PC-9 (cell line): ENCODE measurements at places on chromosomes 4 and X. TPM values are rescaled to one million over a fixed set of nuclear protein-coding genes. Genes with fewer than 3 reads are reported as not detected.

DNA sequence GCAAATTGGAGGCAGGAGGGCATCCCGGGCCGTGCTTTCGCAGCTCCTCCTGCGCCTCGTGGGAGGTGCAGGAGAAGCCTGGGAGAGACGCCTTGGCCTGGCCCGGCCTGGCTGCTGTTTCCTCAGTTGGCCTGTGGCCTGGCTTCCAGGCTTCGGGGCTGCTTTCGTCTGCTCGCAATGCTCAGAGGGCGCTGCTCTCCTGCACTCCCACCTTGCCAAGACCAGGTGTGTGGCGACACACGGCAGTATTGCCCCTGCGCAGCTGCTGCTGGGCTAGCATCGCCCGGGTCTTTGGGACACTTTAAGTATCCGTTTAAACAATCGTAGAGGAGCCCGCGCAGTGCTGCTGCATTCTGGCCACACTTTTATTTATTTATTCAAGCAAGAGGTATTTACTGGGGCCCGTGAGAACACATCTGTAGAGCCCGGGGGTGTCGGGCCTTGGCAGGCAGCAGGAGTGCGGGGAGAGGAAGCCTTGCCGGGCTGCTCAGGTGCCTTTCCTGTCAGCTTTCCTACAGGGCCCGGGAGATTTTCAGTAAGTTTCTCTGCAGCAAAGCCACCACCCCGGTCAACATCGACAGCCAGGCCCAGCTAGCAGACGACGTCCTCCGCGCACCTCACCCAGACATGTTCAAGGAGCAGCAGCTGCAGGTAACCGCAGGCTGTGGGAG is 26.2 kb upstream of the HGFAC start:
- H3K4me3 ChIP-seq = no peak overlapping the region
- H3K4me1 ChIP-seq = no peaks in the 10 kb centered on the region
- H3K27ac ChIP-seq = no peak overlapping the region
- H3K27me3 ChIP-seq = no peaks in the 10 kb centered on the region
- no peaks in the 10 kb centered on the region for H3K36me3 ChIP-seq
- no peak for DNase-seq

Gene CXorf49
- not detected in 2 replicates for total RNA-seq

DNA sequence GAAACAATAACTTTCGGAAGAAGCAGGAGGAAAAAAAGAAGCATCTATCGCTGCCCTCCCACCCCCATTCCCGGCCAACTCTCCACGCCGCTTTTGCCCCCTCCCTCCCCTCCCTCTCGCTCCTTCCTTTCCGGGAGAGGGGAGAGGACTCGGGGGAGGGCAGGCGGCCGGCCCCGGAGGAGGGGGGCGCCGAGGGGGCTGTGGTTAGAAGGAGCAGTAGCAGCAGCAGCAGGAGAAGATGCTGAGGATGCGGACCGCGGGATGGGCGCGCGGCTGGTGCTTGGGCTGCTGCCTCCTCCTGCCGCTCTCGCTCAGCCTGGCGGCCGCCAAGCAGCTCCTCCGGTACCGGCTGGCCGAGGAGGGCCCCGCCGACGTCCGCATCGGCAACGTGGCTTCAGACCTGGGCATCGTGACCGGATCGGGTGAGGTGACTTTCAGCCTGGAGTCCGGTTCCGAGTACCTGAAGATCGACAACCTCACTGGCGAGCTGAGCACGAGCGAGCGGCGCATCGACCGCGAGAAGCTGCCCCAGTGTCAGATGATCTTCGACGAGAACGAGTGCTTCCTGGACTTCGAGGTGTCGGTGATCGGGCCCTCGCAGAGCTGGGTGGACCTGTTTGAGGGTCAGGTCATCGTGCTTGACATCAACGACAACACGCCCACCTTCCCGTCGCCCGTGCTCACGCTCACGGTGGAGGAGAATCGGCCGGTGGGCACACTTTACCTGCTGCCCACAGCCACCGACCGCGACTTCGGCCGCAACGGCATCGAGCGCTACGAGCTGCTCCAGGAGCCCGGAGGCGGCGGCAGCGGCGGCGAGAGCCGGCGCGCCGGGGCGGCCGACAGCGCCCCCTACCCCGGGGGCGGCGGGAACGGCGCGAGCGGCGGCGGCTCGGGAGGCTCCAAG is 1.3 kb downstream of the PCDH7 start:
- peak overlapping the region; percentile 60; the same call in 1 of the 2 replicates for H3K27ac ChIP-seq
- peaks cover 23% of the 10 kb centered on the region for H3K4me1 ChIP-seq
- peak overlapping the region; percentile 64 for H3K4me3 ChIP-seq
- H3K27me3 ChIP-seq = no peaks in the 10 kb centered on the region

DNA sequence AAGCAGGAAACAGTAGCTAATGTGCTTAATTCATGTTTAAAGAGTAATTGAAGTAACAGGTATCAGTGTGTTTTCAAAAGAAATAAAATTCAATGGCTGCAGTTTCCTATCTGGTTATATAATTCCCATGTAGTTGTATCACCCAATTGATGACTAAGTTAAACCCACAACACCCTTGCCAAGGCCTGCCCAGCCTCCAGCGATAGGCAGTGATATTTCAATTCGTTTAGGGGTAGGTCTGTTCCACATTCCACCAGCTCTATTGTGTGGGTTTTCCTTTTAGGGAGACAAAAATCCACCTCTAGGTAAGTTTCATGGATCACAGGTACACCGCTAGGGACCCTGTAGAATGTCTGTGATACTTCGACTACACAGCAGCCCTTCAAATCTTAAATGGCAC is 24.7 kb upstream of the MXRA5 start:
- H3K27ac ChIP-seq = no peak overlapping the region
- H3K36me3 ChIP-seq = no peaks in the 10 kb centered on the region
- H3K27me3 ChIP-seq = peaks cover 15% of the 10 kb centered on the region; the same call in 1 of the 2 replicates
- DNase-seq = no peak
- no peaks in the 10 kb centered on the region for H3K4me1 ChIP-seq
- no peak overlapping the region for H3K4me3 ChIP-seq

DNA sequence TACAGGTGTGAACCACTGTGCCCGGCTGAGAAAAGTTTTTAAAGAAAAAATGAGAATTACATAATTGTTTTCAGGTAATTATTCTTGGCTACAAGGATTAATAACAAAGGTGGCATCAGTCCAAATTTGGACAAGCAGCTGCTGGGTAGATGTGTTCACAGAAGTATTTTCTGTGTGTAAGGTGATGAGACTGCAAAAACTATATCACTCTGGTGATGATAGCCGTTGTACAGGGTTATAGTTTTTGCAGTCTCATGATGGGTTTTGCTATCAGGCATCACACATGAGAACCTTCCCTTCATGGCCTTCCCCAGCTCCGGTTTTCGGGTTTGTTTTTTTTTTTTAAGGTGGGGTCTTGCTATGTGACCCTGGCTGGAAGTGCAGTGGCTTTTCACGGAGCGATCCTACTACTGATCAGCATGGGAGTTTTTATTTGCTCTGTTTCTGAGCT is 5.1 kb upstream of the SLC10A3 start:
- DNase-seq = no peak
- no peaks in the 10 kb centered on the region for H3K36me3 ChIP-seq
- no peaks in the 10 kb centered on the region for H3K27me3 ChIP-seq
- no peak overlapping the region for H3K27ac ChIP-seq
- H3K4me3 ChIP-seq = no peak overlapping the region
- 0 out of 2 replicates have a peak, but pooled peaks cover 4% of the 10 kb centered on the region for H3K4me1 ChIP-seq

Gene GDPD2
- 0.44 TPM in 1 of 2 replicates, not detected in the other for total RNA-seq

Gene CT83
- not detected in 2 replicates for total RNA-seq
